ENCODE measurements at places on chromosomes 11 and 22. TPM values are rescaled to one million over a fixed set of nuclear protein-coding genes. Genes with fewer than 3 reads are reported as not detected.

DNA sequence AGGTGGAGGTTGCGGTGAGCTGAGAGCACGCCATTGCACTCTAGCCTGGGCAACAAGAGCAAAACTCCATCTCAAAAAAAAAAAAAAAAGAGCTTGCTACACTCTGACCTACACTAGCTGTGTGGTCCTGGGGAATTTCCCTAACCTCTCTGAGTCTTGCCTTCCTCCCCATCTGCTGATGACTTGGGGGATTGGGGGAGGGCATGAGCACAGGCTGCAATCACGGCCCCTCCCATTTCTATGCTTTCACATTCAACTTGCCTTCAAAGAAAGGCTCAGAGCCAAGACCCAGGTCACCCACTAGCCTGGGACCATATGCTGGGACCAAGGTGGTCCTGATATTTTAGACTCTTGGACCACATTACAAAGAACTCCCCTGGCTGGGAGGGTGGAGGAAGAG lies 39.8 kb upstream of the TEF start:
- H3K36me3 ChIP-seq = no peaks in the 10 kb centered on the region
- no peak overlapping the region for H3K27ac ChIP-seq
- H3K4me1 ChIP-seq = no peaks in the 10 kb centered on the region
- no peak for DNase-seq
- H3K4me3 ChIP-seq = no peak overlapping the region

GRCh38 chr11:17561526-17561925 lies 14.5 kb downstream of the OTOG start:
- H3K4me1 ChIP-seq = no peaks in the 10 kb centered on the region
- H3K27me3 ChIP-seq = peaks cover 6% of the 10 kb centered on the region
- no peak overlapping the region for H3K27ac ChIP-seq
- no peaks in the 10 kb centered on the region for H3K36me3 ChIP-seq
- no peak overlapping the region for H3K4me3 ChIP-seq

Gene GDPD4
- not detected for total RNA-seq

GRCh38 chr11:128568166-128568778 lies 19.1 kb downstream of the ETS1 start:
- H3K27me3 ChIP-seq = no peaks in the 10 kb centered on the region
- peaks cover 4% of the 10 kb centered on the region for H3K4me1 ChIP-seq
- no peak for DNase-seq
- H3K36me3 ChIP-seq = no peaks in the 10 kb centered on the region
- no peak overlapping the region for H3K27ac ChIP-seq

DNA sequence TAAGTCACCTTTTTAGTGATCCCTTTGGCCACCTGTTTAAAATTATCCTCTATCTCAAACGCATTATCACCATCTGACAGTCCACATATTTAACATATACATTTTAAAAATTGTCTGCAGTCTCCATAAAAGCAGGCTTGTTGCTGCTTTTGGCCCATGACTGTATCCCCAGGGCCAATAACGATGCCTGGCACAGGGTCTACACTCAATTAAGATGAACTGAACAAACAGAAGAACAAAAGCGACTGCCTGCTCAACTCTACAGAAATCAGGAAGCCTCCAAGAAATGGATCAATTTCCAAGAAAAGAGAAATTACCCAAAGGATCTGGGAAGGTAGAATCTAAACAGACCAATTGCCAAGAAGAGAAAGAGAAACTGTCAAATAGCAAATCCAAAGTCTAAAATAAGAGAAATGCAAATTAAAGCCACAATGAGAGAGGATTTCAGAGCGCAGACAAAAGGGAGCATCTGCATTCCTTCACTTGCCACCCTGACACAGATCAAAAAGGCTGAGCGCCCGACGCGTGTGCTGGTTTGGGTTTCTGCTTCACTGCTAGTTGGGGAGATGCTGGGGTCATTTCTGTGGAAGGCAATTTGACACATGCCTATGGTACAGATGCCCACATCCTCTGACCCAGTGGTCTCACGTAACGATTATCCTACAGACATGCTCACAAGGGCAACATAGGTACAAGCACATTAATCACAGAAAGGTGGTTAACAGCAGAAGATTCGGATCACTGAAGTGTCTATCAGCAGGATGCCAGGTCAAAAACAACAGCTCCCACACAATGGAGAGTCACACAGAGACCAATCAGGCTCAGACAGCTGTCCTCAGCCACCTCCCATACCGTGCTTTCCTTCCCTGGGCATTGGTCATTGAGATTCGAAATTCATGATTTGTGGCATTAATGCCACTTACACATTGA lies 55.9 kb downstream of the SHISAL1 start:
- no peak overlapping the region for H3K4me3 ChIP-seq
- H3K27me3 ChIP-seq = peaks cover 1% of the 10 kb centered on the region
- no peaks in the 10 kb centered on the region for H3K4me1 ChIP-seq
- no peak overlapping the region for H3K27ac ChIP-seq
- peaks cover 8% of the 10 kb centered on the region for H3K36me3 ChIP-seq

DNA sequence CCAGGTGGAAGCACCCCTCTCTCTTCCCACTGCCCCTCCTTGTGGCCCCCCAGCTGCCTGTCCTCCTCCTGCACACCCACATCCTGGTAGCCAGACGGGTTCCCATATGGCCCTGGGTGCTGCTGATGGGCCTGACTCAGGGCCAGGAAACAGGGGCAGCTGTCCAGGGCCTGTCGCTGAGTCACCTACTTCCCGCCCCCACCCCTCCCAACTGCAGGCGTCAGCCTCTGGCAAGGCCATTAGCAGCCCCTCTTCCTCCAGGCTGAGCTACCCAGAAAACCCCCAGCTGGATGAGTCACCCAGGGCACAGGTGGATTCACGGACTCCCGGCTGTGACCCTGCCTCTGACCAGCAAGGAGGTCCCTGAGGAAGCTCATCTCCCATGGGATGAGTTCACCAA lies 6.9 kb upstream of the GAL start:
- DNase-seq = peak; percentile 74
- peaks cover 23% of the 10 kb centered on the region for H3K4me1 ChIP-seq
- no peak overlapping the region for H3K4me3 ChIP-seq
- H3K27me3 ChIP-seq = peaks cover 5% of the 10 kb centered on the region
- peaks cover 4% of the 10 kb centered on the region for H3K36me3 ChIP-seq

Gene CHST1
- 59.2 TPM for total RNA-seq

DNA sequence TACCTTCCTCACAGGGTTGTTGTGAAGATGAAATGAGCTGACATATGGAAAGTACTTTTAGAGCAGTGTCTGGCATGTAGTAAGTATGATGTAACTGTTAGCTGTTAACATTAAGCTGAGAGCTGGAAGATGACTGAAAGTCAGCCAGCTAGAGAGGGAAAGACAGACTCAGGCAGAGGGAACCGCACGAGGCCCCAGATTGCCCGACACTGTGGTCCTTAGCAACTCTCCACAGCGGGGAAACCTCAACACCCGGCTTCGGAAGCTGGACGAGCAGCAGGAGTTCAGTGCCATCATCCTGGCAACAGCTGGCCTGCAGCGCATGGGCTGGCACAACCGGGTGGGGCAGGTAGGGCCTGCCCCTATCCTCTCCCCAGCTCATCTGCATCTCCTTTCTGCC lies 6.5 kb downstream of the HMBS start:
- H3K27ac ChIP-seq = peak overlapping the region; percentile 52
- no peak overlapping the region for H3K4me3 ChIP-seq
- peaks cover 6% of the 10 kb centered on the region for H3K27me3 ChIP-seq

Gene BTBD18
- not detected for total RNA-seq

Gene TSSK2
- not detected for total RNA-seq

GRCh38 chr11:16167706-16168487 lies 188.4 kb downstream of the SOX6 start:
- H3K4me3 ChIP-seq = no peak overlapping the region
- no peaks in the 10 kb centered on the region for H3K36me3 ChIP-seq
- H3K4me1 ChIP-seq = peaks cover 12% of the 10 kb centered on the region

Gene EI24
- 63.3 TPM for total RNA-seq
